ENCODE measurements at places on chromosomes 2 and 18.

DNA sequence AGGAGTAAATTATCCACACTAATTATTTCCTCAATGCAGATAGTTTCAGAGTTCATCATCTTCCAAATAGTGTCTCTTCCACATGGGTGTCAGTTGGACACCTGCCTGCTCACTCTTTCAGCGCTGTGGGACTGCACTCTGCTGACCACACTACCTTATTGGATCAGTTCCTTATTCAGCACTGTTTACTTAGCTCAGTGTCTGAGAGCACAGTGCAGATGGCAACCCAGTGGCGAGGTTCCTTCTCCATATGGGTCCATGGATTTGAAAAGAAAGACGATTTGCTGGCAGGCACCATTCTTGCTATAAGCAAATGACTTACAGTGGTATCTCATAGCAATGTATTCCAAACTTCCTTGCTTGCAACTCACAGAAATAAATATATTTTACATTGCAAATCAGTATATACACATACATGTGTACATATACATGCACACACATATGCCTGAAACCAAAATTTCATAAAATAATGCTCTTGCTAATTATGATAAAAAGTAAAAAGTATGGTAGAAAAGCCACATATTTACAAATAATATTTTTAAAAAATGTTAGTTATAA, 354.8 kb downstream of the INSIG2 start:
- DNase-seq, result no peak

GRCh38 chr18:23498877-23499276, 4.4 kb upstream of the RMC1 start:
- peak; percentile 68 for DNase-seq

DNA sequence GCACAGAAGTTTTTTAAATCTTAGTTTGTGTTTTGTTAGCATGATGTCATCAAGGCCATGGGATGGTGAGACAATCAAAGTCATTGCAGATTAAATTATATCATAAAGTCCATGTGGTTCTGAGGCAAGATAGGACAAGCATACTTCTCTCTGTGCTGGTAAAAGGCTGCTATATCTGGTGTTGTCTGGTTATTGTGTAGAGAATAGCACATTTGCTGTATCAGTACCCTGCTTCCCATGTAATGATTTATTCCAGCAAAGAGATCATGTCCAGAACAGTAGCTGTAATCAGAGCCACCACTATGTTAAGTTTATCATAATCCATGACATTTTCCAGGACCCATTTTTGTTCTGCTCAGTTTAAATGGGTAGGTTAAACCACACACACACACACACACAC, 123.0 kb downstream of the TTC27 start:
- DNase-seq, result no peak

DNA sequence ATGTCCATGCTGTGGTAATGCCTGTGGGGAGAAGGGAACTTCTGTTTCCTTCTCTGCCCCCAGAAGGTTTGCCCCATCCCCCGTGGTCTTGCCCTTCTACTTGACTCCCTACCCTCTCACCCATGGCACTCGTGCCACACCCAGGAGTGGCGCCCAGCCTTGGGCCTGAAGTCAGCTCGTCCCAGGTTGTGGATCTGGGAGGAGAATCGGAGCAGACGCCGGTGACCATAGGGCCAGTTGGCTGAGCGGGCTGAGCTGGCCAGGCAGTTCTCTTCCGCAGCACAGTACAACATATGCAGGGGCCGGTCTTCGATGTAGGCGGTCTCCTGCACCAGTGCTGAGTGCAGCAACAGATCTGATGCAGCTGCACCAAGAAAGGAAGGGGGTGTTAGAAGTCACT, 4.7 kb downstream of the HTRA2 start:
- DNase-seq, result no peak
